ENCODE measurements at places on chromosomes 13 and 19.

DNA sequence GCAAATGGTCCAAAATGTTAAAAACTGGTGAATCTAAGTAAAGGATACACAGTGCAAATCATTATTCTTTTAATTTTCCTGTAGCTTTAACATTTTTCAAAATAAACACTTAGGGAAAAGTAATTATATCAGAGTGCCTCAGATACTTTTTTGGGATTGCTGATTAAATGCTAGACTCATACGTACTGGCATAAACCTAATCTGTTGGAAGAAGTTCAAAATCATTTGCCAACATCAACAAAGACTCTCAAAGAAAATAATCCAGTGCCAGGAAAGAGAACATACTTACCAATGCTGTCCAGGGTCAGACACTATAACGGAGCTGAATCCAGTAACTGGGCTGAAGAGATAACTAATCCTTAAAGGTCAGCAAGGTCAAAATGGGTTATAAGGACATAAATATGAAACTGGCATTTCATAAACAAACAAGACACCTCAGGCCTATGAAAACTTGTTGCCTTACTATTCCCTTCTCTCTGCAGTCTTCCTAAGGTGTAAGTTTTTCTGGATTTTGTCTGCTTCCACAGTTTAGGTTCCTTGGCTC is 3.3 kb upstream of the ZNF420 start:
- DNase-seq: no peak

GRCh38 chr13:36217456-36217855 is 3.1 kb upstream of the SOHLH2 start:
- DNase-seq: no peak

- no peak for DNase-seq
Measured at GRCh38 chr13:31278869-31279268, 79.1 kb downstream of the B3GLCT start.

- DNase-seq: no peak
Measured at GRCh38 chr13:44810061-44810840, 179.0 kb downstream of the NUFIP1 start.

DNA sequence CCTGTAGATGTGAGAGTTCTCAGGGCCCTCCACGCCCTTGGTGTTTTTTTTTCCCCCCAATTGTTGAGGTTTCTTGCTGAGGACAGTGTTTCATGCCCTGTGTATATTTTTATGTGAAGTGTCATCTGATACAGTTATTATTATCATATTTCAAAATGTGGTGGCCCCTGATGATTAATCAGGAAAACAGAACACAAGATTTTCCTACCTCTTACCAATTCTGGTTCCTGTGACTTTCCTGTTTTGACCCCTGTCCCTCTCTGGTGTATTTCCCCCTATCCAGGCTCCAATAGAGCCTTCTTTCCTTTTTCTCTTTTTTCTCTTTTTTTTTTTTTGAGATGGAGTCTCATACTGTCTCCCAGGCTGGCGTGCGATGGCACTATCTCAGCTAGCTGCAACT is 642 bp downstream of the PSG8 start:
- no peak for DNase-seq
